SW 1271 (cell line): ENCODE measurements at places on chromosomes 16 and 17.

DNA sequence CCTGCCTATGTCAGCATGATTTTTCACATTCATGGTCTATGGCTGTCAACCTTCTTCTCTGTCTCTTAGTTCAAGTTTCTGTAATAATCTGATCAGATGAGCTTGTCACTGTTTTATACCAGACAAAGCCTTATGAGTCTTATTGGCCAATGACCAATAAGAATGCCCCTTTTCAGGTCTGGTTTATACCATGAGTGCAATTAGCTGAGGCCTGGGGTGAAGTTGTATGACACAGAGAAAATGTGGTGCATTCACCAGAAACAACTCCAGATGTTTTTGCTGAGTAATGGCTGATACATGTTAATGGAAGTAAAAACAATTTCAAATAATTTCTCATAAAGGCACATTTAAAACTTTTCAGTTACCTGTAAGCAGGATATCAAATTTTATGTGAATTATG is 218.6 kb upstream of the CDH8 start:
- DNase-seq: no peak

DNA sequence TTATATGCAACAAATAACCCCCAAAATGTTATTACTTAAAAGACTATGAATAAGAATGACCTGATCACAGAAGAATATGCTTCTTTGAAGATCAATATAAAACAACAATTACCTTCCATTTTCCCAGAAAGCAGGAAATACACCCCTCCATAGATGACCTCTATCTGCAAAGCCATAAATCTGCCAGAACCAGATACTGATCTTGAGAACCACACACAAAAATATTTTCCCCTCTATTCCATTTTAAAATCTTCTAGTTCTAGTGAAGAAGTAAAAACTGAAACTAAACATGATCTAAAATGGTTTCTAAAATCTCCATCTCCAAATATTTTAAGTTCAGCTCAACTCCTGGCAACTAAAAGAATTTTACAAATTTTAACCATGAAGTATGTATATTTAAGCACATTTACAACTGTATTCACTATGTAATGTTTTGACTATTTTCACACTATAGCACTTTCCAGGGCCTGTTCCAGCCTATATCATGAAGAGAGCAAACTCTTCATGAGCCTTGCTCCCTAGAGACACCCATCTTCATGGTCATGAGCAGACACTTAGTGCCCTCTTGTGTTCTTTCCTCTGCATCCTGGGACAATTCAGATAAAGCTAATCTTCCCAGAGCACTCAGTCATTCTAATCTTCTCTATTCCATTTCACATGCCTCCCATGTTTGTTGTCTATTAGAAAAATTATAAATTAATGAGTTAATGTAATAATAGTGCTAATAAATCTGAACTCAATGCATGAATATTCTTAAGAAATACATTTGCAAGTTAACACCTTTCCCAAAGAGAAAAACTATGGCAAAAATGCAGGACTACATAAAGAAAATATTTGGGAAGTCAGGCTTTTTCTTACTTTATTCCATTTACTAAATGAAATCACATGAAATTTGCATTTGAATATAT is 87.0 kb downstream of the HELZ start:
- peak; percentile 63 for DNase-seq

GRCh38 chr17:78185981-78186691 is 716 bp downstream of the TK1 start:
- peak; percentile 40 for DNase-seq

DNA sequence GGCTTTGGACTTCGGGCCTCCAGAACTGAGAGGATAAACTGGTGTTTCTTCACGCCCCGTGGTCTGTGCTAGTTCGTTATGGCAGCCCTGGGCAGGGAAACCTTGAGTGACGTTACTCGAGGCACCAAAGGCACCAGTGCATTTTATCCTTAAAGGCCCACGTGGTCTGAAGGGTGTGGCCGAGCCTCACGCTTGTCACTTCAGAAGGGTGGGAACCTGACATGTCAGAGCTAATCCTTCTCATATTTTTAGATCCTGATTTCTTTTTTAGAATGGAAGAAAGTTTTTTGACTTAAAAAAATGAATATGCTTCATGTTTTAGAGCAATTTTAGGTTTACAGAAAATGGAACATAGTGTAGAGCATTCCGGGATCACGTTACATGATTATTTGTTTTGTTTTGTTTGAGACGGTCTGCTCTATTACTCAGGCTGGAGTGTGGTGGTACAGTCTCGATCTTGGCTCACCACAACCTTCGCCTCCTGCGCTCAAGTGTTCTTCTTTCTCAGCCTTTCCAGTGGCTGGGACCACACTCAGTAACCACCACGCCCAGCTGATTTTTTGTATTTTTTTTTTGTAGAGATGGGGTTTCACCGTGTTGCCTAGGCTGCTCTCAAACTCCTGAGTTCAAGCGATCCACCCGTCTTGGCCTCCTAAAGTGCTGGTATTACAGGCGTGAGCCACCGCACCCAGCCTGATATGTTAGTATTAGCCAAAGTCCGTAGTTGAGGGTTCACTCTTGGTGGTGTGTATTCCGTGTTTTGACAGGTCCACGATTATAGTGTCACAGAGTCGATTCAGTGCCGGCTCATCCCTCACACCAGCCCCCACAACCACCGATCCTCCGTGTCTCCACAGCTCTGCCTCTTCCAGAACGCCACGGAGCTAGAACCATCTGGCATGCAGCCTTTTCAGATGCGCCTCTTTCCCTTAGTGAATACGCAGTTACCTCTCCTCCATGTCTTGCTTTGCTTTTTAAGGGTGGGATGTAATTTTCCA is 47.9 kb downstream of the RAB11FIP3 start:
- DNase-seq: no peak

- no peak for DNase-seq
Observed at GRCh38 chr16:83306961-83307593, 500.7 kb upstream of the HSBP1 start.

DNA sequence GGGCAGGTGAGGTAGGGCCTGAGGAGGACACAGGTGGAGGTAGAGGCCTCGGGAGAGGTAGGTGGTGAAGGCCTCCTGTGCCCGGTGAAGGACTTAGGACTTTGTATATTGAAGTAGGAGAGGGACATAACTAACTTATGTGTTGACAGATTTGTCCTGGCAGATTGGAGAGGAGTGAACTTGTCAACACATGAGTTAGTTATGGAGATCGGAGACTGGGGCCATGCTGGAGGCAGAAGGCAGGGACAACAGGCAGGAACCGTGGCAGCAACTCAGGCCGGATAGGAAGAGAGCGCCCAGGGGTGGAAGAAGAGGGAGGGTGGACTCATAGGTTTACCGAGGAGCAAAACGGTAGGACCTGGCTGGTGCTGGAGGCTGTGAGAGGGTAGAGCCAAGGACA is 18.4 kb downstream of the GLP2R start:
- no peak for DNase-seq

DNA sequence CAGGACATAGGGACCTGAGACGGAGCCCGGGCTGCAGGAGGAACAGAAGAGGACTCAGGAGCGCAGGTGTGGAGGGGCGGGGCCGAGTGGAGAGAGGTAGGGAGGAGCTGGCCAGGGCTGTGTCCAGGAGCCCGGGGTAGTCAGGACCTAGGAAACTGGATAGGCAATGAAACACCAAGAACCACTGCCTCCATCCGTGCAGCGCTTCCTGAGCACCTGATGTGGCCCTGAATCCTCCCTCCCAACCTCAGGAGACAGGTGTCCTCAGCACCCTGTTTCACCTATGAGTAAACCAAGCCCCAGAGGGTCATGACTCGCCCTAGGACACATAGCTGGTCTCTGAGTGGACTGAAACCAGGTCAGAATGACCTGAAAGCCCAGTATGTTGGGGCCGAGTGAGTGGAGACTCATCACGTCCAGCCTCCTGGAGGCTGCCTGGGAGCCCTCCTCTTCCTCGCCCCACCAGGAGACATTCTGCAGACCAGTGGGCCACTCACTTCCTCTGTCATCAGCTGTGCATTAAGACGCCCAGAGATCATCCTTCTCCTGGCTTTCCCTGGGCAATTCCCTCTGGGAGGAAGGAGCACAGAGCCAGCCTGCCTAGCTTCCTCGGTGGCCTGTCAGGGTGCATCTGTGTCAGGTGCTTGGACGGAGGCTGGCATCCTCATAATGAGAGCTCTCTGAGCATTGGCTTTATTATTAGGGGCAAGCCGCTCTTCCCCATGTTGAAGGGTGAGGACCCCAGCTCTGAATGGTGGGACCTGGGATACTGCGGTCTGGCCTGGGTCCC is 72.8 kb downstream of the SCNN1B start:
- DNase-seq: no peak

GRCh38 chr17:44312396-44313104 is 4.1 kb downstream of the RUNDC3A start:
- no peak for DNase-seq

- no peak for DNase-seq
Observed at GRCh38 chr17:2283302-2283701, 20.3 kb downstream of the SMG6 start.

DNA sequence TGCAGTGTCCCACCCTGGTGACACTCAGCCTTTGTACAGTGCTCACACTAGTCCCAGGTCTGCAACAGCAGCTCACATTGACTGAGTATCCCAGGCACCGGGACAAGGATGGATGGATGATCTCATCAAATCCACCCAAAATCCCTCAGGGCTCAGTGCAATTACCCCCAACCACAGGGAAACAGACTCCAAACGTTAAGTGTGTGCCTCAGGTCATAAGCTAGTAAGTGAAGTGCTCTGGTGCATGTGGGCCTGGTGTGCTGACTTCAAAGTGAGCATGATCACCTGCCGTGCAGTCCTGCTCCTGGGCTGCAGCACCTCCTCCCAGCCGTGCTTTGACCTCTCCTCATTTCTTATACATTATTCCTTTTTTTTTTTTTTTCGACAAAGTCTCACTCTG is 31.2 kb upstream of the CD300E start:
- no peak for DNase-seq

DNA sequence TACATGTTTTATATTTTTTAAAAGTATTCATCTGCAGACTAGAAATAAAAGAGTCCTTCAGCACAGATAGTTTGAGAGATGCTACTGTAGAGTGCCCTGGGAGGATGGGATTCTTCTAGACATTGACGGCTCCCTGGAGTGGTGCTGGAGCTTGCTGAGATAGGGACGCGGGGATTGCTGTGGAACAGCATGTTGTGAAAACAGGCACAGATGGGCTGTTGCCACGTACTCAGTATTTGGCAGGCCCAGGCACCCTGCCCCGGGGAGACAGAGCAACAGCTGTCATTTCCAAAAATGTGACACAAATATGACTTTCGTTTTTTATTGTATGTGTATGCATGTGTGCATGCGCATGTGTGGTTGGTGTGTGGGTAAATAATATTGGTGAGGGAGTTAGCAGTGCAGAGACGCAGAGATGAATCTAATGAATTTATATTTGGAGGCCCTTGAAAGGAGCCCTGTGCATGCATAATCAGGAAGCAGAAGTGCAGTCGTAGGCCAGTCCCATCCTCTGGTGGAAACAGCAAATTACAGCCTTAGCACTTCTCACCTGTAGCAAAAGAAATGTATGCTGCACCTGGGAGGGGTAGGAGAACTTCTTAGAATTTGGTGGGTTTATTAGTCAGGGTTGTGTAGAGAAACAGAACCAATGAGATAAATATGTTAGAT is 6.2 kb upstream of the ABCA8 start:
- DNase-seq: no peak

GRCh38 chr17:78027121-78027520 is 68.6 kb downstream of the TNRC6C start:
- no peak for DNase-seq

- DNase-seq: no peak
Observed at GRCh38 chr16:47726031-47726675, 265.0 kb downstream of the PHKB start.

- no peak for DNase-seq
Observed at GRCh38 chr17:56943505-56944125, 17.2 kb downstream of the COIL start.

DNA sequence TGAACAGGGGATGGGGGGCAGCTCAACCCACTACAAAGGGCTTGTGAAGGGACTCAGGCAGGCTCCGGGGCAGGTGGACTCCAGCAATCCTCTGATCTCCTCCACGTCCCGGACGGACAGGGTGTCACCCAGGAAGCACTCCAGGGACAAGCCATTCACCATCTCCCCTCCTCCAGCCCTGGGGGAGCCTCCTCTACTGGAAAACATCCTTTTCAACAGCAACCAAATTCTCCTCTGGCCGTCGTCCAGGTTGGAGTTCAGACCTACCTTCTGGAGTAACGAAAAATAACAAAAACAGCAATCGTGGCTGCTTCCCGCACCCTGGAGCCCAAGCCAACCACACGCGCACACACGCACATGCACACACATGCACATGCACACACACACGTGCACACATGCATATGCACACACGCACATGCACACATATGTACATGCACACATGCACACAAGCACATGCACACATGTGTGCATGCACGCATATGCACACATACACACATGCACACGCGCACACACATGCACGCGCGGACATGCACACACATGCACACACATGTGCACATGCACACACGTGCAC is 8.9 kb upstream of the RBFOX3 start:
- no peak for DNase-seq

DNA sequence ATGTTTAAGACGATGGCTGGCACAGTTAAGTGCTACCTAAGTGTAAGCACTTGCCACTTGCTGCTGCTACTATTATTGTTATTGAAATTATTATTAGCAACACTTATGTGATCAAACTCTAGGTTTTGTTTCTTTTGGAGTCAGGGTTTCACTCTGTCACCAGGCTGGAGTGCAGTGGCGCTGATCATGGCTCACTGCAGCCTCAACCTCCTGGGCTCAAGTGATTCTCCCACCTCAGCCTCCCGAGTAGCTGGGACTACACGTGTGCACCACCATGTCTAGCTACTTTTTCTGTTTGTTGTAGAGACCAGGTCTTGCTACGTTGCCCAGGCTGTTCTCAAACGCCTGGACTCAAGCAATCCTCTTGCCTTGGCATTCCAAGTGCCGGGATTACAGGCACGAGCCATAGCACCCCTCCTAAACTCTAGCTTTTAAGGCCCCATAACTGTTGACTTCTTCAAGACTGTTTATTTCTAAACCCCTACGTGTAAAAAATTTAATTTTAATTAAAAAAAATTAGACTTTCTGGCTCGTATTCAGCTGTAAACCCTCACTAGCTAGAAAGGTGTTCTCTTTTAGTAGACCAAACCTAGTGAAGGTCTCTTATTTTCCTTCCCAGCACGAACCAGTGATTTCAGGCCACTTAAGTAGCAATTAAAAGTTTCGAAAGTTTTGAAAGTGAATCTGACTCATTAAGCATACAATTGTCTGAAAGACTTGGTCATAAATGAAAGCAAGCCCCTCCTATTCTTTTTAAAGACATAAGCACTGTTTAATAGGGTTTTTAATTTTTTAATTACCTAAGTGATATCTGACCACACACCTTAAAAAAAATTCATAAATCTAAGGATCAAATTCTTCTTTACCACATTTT is 11.7 kb upstream of the SCNN1B start:
- no peak for DNase-seq

- DNase-seq: no peak
Observed at GRCh38 chr17:1267471-1267943, 2.7 kb upstream of the BHLHA9 start.

GRCh38 chr17:11644265-11645212 is 46.3 kb downstream of the DNAH9 start:
- DNase-seq: peak; percentile 65
